Cerebellum (tissue), 4 donors: ENCODE measurements at places on chromosomes 1 and 21.

DNA sequence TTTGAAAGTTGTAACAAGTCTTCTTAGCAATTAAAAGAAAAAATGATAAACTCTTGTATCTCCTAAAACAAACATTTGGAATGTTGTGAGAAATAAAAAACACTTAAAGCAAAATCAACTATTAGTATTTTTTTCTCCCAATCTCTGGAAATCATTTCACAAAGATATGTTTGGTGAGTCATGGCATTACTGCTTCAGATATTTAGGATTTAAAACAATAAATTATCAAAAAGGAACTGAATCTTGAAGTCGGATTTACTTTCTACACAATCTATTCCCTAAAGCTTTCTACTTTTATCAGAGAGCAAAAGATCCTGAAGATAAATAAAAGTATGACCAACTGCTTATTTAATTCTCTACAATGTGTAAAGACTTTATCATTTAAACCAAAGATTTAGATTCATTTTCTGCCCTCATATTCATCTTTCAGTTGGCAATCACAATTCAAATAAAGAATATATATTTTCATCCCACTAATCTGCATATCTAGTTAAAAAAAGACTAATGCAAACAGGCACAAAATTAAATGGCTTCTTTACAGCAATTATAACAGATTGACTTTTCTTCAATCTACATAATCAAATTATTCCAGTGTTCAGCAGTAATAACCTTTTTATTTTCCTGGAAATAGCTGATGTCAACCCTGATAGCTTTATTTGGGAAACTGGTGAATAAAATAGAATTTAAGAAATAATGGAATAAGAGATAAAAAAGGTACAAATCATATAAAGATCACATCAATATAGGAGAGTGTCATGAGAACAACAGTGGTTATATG lies 230.0 kb downstream of the COP1 start:
- no peak for DNase-seq

- no peak for DNase-seq
These were observed 98.3 kb upstream of the SLC2A1 start for GRCh38 chr1:43056981-43057391.

DNA sequence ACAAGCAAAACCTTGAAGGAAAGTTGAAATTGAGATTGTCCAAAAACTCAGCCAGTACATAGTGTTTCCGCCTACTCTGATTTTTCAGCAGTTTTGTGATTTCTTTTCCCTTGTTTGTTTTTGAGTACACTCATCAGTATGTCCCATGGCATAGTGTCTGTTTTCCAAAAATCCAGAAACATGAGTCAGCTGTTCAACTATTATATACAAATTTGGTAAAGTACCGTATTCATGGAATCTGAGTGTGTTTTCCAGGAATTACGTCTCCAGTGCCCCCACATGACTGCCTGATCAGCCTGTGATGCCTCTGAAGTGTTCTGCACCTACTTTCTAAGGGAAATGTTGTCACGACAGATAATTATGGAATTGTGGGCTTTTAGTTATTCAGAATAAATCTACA lies 186.8 kb downstream of the LTN1 start:
- DNase-seq: no peak

GRCh38 chr21:35075546-35075945 lies 26.4 kb upstream of the RUNX1 start:
- DNase-seq: no peak

DNA sequence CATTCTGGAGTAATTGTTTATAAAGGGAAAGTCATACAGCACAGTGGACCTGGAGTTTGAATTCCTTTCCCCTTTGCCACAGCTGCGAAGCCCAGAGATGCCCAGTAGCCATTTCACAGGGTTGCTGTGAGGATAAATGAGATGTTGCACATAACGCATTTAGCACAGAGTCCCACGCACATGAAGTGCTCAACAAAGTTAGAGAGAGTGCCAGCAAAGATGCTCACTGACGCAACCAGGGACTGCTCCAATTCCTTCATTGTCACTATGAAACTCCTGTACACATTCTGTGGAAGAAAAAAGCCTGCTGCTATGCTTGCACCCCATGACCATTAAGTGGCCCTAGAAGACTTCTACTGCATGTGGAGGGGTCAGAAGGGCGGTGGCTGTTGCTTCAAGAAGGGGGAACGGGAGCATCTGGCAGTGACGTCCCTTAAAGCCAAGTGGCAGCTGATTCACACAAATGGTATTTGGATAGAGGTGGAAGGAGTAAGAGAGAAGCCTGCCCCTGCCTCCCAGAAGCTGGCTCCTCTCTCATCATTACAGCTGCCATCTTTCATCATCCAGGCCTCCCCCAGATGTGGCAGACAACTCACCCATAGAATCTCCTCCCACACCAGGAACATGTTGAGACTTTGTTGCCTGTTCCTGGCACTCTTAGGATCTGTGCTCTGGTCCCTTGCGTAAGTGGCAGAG lies 26.5 kb upstream of the VAV3 start:
- no peak for DNase-seq

- DNase-seq: peak; percentile 94
These were observed at the start of gene SETD4 for GRCh38 chr21:36060159-36060921. Gene SETD4, minus strand, starts transcription at chr21:36060526. Its CDS starts 1,638 bp downstream, at chr21:36058888.

DNA sequence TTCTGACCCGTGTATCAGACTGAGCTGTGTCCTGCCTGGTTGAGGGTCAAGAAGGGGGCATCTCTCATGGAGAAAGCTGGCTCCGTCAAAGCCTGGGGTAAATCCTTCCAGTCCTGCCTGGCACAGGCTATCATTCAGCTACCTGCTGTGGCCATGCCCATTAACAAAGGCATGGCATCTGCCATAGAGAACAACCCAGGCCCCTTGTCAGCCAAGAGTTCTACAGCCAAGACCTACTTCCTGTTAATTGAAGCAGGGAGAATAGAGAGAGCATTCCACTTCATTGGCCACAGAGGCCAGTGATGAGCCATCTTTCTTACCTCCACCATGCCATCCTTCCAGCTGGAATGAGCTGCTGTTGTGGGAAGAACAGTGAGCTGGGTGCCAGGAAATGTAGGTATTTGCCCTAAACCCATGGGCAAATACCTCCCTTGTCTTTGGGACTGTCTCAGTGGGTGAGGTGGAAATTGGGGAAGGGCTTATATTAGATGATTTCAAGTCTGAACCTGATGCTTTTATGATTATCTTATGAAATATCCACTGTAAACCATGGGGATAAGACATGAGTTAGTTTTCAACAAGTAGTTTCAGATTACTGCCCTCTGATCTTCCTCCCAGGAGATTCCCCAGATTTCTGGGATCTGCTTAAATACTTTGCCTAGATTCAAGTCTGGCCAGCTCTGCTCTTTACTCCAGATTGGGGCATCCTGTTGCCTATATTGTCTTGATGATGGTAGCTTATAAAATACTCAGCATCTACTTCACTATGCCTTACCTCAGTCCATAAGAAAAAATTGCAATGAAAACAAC lies 11.2 kb upstream of the KCNQ4 start:
- DNase-seq: peak; percentile 67

DNA sequence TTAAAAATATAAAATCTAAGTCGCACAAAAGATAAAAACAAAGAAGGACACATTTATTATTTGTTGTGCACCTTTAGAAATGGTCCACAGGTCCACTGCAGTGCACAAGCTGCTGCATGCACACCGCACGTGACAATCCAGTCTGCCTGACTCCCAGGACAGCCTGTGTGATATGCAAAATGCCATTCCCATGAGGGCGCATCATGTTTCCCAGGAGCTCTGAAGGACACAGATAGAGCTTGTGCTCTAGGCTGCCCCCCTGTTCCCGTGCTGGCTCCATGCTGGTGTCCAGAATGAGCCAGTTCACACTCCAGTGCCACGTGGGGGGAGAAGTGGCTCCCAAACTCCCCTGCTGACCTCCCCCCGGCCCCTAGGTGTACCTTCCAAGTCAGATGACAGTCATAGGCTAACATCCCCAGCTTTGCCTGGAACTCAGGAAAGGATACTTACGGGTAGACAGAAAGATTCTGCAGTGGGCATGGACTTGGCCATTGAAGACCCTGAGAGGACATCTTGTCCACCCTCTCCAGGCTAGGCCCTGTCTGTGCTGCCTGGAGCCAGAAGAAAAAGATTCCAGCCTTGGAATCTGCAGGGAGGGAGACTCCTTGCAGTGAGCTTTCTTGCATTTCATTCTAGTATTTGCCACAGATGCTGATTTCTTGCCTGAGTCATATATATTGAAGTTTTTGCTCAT lies 26.3 kb downstream of the RAB7B start:
- DNase-seq: no peak

- no peak for DNase-seq
These were observed 354.6 kb downstream of the MATN1 start for GRCh38 chr1:30368651-30369240.

- peak; percentile 87 for DNase-seq
These were observed at the start of gene FMN2 for GRCh38 chr1:240091614-240092300. Gene FMN2, plus strand, starts transcription at chr1:240091883. Its CDS starts 227 bp downstream, at chr1:240092110.

DNA sequence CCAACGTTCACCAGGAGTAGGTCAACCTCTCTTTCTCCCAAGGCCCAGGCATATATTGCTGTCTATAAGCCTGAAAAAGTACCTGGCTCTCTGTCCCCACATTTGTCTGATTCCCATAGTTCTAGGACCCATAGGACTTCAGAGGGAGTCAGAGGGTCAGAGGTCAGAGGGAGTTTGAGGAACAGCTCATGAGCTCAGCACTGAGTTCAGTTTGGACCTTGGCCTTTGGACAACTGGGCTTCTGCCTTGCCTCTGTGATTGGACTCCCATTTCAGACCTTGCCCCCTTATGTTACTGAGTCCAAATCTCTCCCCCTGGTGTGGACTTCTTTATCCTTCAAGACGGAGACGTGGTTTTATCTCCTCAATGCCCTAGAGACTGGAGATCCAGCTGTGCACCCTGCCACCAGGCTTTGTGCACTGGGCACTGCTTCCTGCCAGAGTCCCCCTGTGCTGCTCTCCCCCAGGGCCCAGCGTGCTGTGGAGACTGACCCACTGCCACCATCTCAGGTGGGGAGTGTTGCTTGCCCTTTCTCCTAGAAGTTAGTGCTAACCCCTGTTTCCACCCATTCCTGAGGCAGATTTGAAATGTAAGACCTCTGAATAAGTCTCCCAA lies 3.2 kb downstream of the CTSE start:
- no peak for DNase-seq

- DNase-seq: no peak
These were observed 2.4 kb upstream of the CGN start for GRCh38 chr1:151508833-151509232.

- no peak for DNase-seq
These were observed 5.3 kb downstream of the SCMH1 start for GRCh38 chr1:41236781-41237180.

GRCh38 chr1:35572296-35572695 lies 818 bp upstream of the TFAP2E start:
- DNase-seq: no peak

- no peak for DNase-seq
These were observed 60.6 kb downstream of the DDAH1 start for GRCh38 chr1:85404408-85404807.

DNA sequence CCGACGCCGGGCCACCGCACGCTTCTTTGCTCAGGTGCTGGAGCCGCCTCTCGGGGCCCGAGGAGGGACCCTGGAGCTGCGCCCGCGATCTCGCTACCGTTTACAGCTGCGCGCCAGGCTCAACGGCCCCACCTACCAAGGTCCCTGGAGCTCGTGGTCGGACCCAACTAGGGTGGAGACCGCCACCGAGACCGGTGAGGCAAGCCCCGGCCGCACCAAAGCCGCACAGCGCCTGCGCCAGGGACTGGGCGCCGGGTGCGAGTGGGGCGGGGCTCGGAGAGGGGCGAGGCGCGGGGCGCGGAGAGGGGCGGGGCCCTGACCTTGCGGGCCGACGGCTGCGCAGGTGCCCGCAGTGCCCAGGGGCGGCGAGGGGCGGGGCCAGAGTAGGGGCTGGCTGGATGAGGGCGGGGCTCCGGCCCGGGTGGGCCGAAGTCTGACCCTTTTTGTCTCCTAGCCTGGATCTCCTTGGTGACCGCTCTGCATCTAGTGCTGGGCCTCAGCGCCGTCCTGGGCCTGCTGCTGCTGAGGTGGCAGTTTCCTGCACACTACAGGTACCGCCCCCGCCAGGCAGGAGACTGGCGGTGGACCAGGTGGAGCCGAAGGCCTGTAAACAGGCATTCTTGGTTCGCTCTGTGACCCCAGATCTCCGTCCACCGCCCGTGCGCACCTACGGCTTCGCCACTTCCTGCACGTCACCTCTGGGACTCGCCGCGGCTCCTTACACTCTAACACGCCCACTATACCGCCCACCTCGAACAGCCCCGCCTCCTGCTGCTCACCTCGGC lies 9.8 kb upstream of the CDC20 start:
- peak; percentile 95 for DNase-seq

DNA sequence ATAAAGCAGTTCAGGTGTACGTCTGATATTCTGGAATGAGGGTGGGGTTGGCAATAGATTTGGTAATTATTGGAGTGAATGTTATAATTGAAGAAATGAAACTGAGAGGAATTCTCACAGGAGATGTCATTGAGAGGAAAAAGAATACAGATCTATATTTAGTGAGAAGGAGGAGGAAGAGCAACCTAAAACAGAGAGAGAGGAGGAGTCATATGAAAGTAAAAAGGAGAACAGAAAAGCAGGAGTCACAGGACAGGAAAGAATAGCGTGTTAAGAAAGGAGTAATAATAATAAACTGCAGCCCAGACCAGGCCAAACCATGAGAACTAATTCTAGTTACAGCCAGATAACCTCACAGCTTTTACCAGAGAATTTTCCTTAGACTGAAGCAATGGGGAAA lies 62.7 kb upstream of the MROH9 start:
- DNase-seq: no peak

- DNase-seq: no peak
These were observed 3.7 kb downstream of the OPRD1 start for GRCh38 chr1:28815533-28816185.

DNA sequence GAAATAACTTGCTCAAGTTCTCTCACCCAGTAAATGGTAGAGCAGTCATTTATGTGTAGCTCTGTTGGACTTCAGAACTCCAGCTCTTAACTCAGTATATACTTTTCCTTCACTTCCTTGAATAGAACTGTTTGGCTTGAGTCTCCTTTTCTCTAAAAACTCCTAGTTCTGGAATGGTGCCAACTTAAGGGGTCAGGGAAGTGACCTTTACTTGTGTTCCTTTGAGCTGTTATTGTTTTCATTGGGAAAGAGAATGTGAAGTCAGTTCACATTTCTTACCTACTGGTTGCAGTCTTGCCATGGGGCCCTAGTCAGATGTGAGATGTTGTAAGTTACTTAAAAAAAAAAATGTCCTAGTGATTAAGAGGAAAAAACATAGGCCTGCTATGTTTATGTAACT lies 77.0 kb upstream of the MACF1 start:
- no peak for DNase-seq

- DNase-seq: no peak
These were observed 3.6 kb downstream of the SCNN1D start for GRCh38 chr1:1283821-1284220.

- no peak for DNase-seq
These were observed 16.4 kb upstream of the ATP1A1 start for GRCh38 chr1:116356673-116357072.

- DNase-seq: no peak
These were observed 136.0 kb downstream of the HLX start for GRCh38 chr1:221015159-221015790.
